CD8-positive, alpha-beta memory T cell (primary cell): ENCODE measurements at places on chromosomes 7 and 10.

GRCh38 chr10:18523025-18523424 is 128.4 kb downstream of the NSUN6 start:
- DNase-seq: no peak

DNA sequence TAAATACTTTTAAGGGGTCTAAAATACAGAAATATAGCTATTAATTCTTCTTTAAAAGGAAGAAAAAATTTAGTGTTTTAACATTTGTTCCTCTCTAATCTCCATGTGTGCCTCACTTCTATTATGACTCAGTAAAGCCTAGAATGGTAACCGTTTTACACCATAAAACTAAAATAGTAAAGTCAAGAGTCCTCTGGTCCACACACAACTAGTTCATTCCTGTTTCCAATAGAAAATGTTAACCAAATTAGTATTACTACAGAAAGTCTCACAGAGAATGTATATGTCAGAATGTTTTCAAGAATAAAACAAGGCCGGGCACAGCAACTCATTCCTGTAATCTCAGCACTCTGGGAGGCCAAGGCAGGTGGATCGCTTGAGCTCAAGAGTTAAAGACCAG is 55.8 kb downstream of the CNOT4 start:
- no peak for DNase-seq

GRCh38 chr10:31587691-31588090 is 268.7 kb downstream of the ZEB1 start:
- no peak for DNase-seq

GRCh38 chr10:13939391-13939790 is 352.6 kb downstream of the PRPF18 start:
- no peak for DNase-seq

GRCh38 chr7:34457329-34457728 is 200.7 kb upstream of the NPSR1 start:
- no peak for DNase-seq

GRCh38 chr7:8260871-8261694 is 884 bp downstream of the ICA1 start:
- no peak for DNase-seq

- DNase-seq: no peak
Measured at GRCh38 chr7:152504367-152504766, 68.6 kb upstream of the KMT2C start.
